ENCODE measurements at places on chromosomes 2 and 18.

GRCh38 chr2:133817680-133818566 lies 249.7 kb upstream of the NCKAP5 start:
- no peak for DNase-seq

DNA sequence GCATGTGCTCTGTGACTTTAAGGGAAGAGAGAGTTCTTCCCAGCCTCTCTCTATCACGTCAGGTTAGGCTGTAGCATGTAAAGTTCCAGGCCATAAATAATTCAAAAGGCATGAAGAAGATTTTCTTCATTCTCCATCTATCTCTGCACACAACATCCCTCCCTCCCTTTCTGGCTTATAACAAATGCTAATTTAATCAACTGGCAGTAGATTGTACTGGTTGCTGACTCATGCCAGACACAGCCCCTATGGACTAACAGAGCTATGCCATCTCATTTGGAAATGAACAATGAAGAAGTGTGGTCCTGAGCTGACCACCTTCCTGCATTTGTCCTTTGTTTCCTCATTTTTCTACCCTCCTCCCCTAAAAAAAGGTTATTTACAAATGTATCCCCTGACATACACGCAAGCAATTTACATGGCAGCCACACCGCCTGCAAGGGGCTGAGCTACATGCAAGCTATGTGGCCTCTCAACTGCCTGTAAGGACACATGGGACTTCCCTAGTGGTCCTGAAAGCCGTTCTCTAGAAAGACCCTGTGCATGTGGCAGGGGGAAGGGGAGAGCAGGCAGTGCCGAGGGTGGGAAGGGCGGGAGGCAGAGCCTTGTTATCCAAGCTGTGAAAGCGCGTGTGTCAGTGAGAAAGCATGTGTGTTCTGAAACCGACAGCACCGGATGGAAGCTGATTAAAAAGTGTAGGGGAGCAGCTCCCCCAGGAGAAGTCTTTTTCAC lies 90.9 kb upstream of the KLF7 start:
- DNase-seq: no peak

DNA sequence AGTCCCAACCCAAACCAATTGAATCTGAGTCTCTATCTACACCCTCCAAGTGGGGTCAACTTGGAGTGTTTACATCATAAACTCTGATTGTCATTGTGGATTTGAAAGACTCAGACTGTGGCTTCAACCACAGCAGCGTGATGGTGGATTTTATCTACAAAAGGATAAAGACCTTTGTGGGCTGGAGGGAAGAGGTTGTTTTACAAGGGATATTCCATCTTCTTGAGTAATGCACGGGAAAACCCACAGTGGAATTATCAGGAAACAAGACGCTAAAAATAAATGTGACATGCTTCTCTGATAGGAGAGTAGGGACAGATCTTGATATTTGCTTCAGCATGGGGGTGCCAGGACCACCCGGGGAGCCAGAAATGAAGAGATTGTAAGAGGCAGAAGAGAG lies 93.5 kb downstream of the LPIN1 start:
- no peak for DNase-seq

DNA sequence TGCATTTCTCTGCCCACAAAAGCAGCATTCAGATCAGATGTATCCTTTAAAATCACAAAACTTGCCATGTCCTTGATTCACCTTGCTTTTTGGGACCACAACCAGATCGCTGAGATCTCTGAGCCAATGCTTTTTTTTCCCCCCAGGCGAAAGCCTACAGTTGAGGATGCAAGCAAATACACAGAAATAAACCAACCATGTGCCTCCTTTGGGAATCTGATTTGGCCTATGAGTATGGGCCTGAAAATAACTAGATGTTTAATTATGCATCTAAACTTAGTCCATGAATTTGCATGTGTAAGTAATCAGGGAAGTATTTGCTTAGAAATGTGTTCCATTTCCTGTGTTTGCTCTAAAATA lies 49.7 kb upstream of the CDC42EP3 start:
- no peak for DNase-seq

DNA sequence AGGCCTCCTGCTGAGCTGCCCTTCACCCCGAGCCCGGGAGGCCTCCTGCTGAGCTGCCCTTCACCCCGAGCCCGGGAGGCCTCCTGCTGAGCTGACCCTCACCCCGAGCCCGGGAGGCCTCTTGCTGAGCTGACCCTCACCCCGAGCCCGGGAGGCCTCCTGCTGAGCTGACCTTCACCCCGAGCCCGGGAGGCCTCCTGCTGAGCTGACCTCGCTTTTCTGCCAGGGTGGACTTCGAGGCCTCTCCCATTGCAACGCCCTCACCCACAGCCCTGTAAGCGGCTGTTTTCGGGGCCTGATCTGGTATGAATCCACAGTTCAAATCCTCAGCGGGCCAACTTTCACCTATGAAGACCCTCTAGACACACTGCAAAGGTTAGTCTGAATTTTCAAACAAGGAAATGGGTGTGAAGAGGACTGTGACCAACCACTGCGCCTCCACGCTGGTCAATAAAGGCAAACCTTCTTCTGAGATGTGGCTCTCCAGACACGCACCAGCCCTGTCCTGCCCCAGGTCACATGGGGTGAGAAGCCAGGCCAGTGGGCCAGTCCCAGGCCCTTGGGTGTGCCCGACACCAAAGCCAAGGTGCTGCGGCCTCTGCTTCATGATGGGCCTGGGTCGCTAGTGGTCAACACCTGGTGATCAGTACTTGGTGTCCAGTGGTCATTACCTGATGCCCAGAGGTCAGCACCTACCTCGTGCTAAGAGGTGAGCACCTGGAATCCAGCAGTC lies 225.1 kb upstream of the SALL3 start:
- no peak for DNase-seq

DNA sequence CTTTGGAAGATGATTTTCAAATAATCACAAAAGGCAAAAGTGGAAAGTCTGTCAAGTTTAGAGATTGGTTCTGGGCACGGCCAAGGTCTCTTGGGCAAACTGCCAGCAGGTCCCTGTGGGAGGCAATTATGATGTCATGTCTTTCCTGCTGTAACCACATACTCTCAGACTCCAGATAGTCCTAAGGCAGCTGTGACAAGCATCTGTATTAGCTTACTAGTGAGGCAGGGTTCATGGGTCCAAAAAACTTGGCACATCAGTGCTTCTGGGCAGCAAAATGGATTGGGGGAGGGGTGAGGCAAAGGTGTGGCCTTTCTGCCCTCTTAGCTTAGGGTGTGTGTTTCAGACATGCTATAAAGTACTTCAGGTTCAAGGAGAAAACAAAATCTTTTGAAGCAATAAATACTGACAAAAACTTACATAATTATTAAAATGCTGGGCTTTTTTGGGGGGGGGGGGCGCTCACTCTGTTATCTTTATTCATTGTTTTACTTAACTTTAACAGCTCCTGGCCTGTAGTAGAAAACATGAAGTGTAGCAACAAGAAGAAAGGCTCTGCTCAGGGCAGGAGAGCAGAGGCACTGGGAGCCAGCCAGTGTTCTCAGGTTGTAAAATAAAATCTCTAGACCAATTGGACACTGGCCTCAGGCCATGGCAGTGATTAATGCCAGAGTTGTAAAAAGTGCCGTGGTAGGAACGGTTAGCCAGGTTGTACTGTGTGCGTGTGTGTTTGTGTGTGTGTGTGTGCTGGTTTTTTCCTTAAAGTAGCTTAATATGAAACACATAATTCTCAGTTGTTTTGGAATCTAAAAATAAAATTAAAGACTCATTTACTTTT lies 14.3 kb upstream of the TANC1 start:
- DNase-seq: no peak

GRCh38 chr2:155687181-155687580 lies 645.3 kb downstream of the NR4A2 start:
- DNase-seq: no peak

All from activated T-cell treated with anti-CD3 and anti-CD28 coated beads for 4 hours (primary cell).